DMS53 (cell line): ENCODE measurements at places on chromosomes 1 and 21.
A peak's percentile ranks its signal among the peaks of the same experiment; 100 is the strongest.

DNA sequence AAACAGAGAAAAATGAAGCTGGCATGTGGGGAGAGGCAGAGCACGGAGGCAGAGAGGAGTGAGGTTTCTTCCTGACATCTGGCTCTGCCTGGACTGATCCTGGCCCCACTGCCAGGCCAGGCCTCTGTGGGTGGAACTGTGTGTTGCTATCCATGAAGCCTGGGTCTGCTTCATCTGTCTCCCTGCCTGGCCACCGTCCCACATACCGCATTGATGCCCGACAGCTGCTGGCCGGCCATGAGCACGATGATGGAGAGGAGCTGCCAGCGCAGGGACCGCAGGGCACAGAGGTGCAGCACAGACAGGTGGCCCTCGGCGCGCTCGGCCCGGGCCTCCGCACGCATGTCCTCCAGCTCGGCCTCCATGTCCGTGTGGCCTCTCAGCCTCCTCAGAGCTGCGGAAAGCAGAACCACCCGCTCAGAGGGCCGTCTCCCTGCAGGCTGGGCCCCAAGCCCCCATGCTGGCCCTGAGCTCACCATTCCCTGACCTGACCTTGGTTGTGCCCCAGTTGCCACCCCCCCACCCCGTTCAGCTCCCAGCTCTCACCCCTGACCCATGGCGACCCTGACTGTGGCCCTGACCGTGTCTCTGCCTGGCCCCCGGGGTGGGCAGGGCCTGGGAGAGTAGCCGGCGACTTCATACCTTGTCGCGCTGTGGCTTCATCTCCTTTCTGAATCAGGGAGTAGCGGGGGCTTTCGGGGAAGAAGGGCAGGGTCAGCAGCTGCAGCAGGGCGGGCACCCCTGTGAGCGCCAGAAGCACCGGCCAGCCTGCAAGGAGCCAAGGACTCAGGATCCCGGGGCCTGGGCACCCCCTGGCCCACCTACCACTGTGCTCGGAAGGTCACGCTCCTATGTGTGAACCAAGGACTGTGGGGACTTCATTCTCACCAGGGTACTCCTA lies 11.5 kb downstream of the SLC2A7 start:
- DNase-seq: no peak

- no peak for DNase-seq
Measured at GRCh38 chr1:61441723-61442262, 283.1 kb downstream of the TM2D1 start.

DNA sequence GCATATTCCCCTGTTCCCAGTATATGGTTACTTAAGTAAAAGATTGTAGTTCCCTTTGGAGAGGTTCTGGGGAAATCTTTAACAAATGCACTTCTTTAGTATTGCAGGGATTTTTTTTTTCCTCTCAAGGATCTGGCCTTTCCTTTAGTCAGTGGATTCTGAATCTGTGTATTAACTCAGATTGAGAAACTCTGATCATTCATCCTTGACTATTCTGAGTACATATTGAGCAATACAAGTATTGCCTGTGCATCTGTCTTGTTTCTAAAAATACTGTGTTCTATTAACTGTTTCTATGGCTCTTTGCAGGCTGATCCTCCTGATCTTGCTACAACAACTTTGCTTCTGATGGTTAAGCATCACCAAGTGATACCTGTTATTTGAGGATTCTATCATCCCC lies 67.8 kb upstream of the FGGY start:
- DNase-seq: peak; percentile 21

- no peak for DNase-seq
Measured at GRCh38 chr1:74363220-74363619, 128.0 kb downstream of the TNNI3K start.

DNA sequence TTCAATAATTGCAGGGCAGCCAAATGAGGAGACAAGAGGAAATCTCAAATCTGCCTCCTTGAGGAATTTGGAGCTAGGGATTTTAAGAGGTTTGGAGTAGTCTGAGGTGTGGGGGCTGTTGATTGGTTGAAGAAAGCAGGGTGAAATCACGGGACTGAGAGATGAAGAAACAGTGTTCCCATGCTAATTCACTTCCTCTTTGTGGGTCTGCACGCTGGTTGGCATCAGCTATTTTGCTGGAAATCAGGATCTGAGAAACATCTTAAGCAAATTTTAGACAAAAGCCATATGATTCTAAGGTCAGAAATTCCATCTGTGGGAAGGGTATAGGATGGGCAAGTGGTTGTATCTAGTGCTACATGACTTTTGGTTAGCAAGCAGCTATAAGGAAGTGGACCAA lies 107.1 kb upstream of the PAXBP1 start:
- DNase-seq: no peak
